ENCODE measurements at places on chromosomes 7 and 10. TPM values are rescaled to one million over a fixed set of nuclear protein-coding genes. Genes with fewer than 3 reads are reported as not detected.

GRCh38 chr7:140017543-140017942, 45.2 kb downstream of the PARP12 start:
- no peak for DNase-seq

LRRC18 gene
- not detected for total RNA-seq

- DNase-seq = peak; percentile 16
These were observed 71.5 kb downstream of the GPR85 start for GRCh38 chr7:113015034-113015645.

MYL10 gene
- not detected for total RNA-seq

DNA sequence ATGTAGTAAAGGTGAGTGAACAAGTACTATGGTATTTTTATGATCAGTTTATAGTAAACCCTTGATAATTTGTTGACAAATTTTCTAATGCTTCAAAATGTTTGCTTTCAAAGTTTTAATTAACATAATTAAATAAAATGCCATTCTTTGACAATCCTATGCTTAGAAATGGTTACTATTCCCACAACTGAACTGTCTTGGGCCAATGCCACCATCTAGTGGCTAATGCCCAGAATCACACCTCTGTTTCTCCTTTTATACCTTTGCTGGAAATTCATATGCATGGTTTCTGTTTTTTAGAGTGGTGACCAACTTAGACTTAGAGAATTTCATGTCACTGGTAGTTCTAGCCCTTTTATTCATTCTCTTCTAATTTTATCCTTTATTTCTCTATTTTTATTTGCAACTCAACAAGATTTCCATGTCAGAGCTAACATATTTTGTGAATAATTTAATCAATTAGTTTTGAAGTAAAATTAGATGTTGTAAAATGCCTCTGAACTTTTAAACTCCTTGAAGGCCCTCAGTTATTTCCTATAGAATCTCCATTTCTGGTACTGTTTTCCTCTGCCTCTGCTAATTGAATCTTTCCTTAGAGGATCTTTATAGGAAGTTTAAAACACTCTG, 31.1 kb downstream of the PCGF5 start:
- DNase-seq = peak; percentile 68

PLEKHS1 gene
- total RNA-seq = not detected

DNA sequence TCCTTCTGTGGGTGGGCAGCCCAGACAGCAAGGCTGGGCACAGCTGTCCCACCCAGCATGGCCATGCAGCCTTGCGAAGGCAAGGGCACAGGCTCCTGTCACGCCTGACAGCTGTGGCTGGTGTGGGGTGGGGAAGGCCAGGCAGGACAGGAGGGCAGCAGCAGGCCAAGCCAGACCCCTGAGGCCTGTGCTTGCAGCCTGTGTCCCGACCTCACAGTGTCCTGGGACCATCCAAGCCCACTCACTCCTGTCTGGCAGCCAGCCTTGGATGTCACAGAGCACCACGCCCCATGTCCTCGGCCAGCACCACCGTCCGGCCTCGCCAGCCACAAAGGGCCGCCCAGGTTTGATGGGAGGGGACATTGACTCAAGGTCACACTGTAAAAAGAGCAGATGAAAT, 85.5 kb upstream of the LRRC4 start:
- no peak for DNase-seq

DNA sequence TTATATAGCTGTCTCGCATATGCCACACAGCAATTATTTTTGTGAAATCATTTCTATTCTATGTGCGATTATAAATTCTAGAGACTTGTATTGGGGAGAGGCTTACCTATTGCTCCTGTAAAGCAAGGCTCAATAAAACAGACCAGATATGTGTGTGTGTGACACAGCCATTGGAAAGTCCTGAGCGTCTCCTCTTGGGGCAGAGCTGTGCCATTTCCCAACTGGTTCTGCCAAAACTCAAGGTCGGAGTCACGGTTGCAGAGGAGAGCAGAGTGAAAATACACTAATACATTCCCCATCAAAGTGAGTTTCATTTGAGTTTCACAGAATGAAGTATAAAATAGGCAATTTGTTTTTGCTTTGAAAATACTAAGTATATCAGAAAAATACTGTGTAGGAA, 567.4 kb upstream of the FZD8 start:
- no peak for DNase-seq

DNA sequence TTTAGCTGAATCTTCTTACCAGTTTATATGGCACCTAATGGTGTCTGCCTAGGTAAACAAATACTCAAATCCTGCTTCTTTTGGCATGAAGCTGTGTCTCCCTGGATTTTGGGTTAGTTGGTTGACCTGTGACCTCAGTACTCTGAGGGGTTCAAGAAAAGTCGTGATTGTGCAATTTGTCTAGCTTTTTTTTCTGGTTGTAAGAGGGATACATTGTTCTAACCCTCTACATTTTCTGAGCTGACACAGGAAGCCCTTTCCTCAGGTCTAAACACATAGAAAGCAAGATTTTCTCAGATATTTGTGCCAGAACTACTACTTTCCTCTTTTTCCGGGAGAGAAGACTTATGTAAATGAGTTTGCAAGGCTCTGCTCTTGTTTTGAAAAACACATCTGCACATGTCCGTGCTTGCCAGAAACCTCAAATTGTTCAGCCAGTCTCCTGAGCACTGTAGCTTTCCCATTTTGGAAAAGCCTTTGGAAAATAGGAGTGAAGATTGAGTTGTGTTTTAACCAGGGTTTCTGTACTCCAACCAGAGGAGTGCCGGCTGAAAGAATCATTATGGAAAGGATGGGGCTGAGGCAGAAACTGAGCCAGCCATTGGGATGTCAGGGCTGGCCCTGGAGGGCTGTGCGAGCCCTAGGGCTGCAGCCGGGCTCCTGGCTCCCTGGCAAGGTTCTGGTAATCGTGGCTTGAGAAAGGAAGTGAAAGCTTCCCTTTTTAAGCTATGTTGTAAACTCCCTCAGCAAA, 31.3 kb upstream of the CXCL12 start:
- no peak for DNase-seq

DNA sequence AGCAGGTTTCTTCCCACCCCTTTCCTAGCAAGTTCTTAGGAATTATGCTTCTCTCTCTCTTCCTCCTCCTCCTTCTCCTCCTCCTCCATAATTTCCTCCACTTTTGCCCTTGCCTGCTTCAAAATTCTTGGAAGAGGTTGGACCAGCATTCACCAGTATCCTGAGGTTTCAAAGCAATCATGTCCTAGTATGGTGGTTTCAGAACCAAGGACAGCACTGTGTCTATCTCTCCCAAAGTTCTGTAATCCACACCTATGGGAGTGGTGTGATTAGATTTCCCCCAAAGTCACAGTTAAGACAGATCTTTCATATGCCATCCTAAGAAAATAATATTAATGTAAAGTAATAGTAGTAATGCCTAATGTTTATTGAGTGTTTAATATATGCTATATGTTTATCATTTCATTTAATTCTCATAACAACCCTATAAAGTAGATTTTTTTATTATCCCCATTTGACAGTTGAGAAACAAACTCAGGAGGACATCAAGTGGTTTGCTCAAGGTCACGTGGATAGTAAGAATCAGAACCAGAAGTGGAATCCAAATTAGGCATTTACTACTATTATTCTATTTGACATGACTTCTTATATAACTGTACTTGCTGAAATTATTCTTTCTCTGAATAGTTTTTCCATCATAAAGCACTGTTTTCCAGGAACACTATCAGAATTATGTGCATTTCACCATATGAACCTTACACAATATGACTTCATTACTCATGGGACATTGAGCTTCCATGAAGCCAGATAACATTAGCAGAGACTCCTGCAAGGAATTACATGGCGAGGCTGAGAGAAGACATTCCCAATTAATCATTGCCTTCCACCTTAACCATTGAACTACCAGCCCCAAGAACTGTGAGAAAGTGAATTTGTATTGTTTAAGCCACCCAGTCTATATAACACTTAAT, 91.4 kb downstream of the IPMK start:
- DNase-seq = peak; percentile 44

SYNPO2L gene
- 0.14 TPM for total RNA-seq

LEP gene
- total RNA-seq = not detected

- peak; percentile 93 for DNase-seq
These were observed 56.8 kb upstream of the LANCL2 start for GRCh38 chr7:55308186-55308929.

DNA sequence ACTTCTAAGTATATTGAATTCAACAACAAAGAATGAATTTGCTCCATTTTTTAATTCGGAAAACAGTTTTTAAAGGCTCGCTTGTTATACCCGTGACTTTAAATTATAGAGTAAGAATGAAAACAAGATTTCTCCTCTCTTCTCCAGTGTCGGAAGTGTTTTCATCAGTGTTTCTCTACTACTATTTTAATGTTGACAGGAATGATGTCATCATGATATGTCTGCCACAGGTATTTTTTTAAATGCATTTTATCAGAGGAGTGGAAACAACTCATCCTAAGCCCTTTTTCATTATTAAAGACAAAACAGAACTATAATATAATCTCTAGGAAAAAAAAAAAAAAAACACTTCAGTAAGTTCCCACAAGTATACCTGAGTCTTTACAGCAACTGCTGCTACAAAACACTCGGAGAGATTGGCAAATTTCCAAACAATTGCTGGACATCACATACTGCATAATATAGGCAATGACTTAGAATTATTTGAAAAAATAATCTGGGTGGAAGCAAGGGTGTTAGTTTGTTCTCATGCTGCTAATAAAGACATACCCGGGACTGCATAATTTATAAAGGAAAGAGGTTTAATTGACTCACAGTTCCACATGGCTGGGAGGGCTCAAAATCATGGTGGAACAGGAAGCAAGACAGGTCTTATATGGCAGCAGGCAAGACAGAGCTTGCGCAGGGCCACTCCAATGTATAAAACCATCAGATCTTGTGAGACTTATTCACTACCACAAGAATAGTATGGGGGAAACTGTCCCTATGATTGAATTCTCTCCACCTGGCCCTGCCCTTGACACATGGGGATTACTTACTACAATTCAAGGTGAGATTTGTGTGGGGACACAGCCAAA, 4.8 kb upstream of the RNF32 start:
- DNase-seq = no peak

CLRN3 gene
- total RNA-seq = not detected

SAMD9L gene
- 37.7 TPM for total RNA-seq

GRCh38 chr10:79308016-79308415, 39.3 kb upstream of the PPIF start:
- no peak for DNase-seq

DNA sequence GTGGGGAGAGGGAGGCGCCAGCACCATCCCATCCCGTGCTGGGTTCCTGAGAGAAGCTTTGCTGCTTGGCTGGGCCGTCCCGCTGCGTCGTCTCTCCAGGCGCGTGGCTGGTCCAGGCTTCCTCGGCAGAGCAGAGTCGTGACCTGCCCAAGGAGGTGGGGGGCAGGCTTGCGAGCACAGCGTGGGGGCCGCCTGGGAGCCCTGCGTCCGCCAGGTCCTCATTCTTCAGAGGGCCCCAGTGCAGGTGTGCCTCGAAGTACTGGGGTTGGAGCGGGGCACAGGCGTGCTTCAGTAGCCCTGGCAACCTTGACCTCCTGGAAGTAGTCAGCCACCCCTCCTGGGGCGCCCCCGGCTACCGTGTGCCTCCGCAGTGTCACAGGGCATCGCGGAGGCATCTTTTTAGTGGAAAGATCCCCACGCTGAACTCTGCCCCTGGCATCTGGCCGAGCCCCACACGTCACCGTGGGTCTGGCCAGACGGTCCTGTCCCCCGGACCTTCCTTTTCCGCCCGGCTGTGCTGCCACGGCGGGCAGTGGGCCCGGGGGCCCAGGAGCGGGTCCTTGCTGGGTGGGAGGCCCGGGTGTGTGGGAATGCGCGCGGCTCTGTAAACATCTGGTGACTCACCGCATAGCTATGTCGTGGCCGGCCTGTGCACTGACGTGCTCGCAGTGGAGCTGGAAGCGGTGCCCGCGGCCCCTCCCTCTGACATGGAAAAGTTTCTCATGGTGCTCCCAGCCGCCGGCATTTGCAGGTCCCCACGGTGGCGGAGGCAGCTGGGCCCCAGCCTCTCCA, 6.4 kb downstream of the MAFK start:
- peak; percentile 99 for DNase-seq

Measured in A172 (cell line).